ENCODE measurements at places on chromosomes 7 and 10. TPM values are rescaled to one million over a fixed set of nuclear protein-coding genes. Genes with fewer than 3 reads are reported as not detected.
A peak's percentile ranks its signal among the peaks of the same experiment; 100 is the strongest.

Gene USP54
- 20.2 TPM for total RNA-seq

Gene RBM33
- total RNA-seq, result 28.9 TPM

Gene ANKRD61
- not detected for total RNA-seq

Gene ACSM6
- total RNA-seq, result not detected

Gene SLC13A1
- total RNA-seq, result not detected

Gene SIRT1
- 16.6 TPM for total RNA-seq

Gene YWHAG
- total RNA-seq, result 93.7 TPM

Gene ABCC2
- 181 TPM for total RNA-seq

Gene SPDYE1
- not detected for total RNA-seq

Gene FXYD4
- not detected for total RNA-seq

Gene TRPV5
- total RNA-seq, result not detected

Gene GPR141
- total RNA-seq, result not detected

Gene CD36
- total RNA-seq, result 3.4 TPM

GRCh38 chr7:7630626-7631329, 9.8 kb upstream of the UMAD1 start:
- DNase-seq, result no peak

GRCh38 chr10:80132299-80133139, at the start of gene PLAC9:
Gene PLAC9 (plus strand): TSS chr10:80132730. CDS start chr10:80132763, 33 bp downstream.
- DNase-seq, result no peak

- DNase-seq, result no peak
Measured at GRCh38 chr7:158847451-158847866, 8.9 kb upstream of the DYNC2I1 start.

- peak; percentile 10 for DNase-seq
Measured at GRCh38 chr10:18238870-18239485, 98.8 kb downstream of the CACNB2 start.

DNA sequence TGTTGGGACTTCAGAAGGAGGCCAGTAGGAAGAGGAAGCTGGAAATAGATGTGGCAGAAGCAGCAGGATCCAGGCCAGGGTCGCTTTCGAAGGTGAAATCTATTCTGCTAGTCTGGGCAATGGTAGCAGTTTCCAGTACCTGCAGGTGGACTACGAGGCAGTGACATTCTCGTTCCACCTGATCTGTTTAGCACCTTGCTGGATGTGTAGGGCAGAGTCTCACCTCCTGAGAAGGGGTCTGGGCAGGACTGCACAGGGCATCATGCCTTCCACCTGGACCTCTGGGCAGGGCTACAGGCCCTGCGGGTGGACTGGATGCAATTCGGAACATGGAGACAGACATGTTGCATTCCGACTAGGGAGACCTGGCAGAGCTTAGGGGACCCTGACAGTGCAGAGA, 254.8 kb upstream of the ZNF32 start:
- no peak for DNase-seq

- no peak for DNase-seq
Measured at GRCh38 chr7:155374276-155375252, 76.9 kb downstream of the INSIG1 start.

GRCh38 chr7:76173566-76174205, 28.0 kb upstream of the SRRM3 start:
- DNase-seq, result no peak

- DNase-seq, result peak; percentile 37
Measured at GRCh38 chr7:75652788-75653187, 86.0 kb downstream of the HIP1 start.

DNA sequence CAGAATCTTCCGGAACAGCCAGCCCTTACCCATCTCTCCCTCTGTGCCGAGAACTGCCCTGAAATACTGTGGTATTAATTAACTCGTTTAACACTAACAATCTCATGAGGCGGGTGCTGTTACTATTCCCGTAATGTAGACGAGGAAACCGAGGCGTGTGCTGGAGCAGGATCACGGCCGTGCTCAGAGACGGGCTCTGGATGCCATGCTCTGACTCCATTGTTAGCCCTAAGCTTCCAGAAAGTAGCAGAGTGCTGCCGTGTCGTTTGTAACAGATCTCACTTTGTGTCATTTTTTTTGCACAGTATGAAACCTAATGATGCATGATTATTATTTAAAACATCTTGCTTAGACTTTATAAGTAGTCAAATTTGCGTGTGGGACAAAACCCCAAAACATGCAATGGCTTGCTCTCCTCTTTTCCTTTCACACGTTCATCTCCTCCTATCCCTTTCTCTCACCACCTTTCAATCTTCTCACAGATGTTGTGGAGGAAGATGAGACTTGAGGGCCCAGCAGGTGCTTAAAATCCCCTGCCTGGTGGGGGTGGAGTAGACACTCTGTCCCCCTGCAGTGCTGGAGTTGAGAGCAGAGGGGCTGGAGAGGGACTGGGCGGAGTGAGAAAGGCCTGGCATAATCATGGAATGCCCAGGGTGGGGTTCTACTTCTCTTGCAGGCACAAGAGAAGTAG, 482 bp upstream of the ACTR3C start:
- no peak for DNase-seq

DNA sequence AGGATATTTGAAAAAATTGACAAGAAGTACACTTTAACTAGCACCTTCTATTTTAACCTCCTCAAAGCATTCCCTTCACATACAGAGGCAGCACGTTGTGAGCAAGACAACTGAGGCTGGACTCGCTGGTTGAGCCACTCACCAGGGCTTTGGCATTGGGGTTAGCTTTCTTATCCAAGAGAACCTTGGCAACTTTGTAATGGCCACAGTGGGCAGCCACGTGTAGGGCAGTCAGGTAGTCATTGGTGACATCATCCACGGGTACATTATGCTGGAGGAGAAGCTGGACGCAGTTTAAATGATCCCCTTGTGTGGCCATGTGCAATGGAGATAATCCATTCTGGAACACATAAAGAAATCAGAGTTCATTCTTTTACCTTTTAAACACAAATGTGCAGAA, 181.8 kb downstream of the ANK3 start:
- no peak for DNase-seq

GRCh38 chr10:6542999-6543430, 37.1 kb downstream of the PRKCQ start:
- DNase-seq, result peak; percentile 2

DNA sequence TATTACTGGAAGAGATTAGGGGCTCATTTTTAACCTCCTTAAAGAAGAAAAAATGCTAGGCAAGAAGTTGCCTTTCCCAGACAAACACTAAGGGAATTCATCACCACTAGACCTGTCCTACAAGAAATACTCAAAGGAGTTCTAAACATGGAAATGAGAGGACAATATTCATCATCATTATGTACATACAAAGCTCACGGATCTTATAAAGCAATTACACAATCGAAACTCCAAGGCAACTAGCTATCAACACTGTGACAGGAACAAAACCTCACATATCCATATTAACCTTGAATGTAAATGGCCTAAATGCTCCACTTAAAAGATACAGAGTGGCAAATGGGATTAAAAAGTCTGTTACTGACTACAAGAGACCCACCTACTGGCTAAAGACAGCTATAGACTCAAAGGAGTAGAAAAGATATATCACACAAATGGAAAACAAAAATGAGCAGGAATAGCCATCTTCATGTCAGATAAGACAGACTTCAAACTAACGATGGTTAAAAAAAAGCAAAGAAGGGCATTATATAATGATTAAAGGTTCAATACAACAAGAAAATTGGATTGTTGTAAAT, 246.6 kb downstream of the ADRA2A start:
- DNase-seq, result peak; percentile 1

DNA sequence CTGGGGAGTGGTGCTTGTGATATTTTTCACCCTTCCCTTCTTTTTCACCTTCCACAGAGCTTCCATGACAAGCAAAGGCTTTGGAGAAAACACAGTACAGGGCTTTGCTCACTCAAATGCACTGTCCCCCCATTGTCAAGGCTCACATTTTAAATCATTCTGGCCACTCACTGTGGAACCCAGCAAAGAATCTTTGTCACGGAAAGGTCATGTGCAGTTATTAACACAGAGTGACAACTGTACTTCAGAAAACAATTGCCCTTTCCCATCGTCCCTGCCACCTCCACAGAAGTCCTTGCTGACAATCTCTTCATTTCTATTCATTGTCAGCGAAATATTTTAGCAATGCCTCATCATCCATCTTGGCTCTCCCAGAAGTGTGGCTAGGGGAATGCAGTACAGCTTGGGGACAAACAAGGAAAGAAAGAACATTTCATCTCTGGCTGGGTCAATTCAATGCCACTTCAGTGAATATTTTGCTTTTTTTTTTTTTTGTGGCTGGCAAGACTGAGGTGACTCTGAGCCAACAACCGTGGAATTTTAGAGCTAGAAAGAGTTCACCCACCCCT, 851.0 kb downstream of the KCNMA1 start:
- DNase-seq, result no peak

GRCh38 chr7:106891548-106892410, 26.7 kb downstream of the PIK3CG start:
- DNase-seq, result no peak

- DNase-seq, result no peak
Measured at GRCh38 chr10:51301644-51302043, 227.4 kb downstream of the PRKG1 start.

GRCh38 chr10:78813998-78814399, 254.8 kb upstream of the ZMIZ1 start:
- DNase-seq, result no peak

- DNase-seq, result no peak
Measured at GRCh38 chr7:137135654-137136350, 207.7 kb downstream of the PTN start.

DNA sequence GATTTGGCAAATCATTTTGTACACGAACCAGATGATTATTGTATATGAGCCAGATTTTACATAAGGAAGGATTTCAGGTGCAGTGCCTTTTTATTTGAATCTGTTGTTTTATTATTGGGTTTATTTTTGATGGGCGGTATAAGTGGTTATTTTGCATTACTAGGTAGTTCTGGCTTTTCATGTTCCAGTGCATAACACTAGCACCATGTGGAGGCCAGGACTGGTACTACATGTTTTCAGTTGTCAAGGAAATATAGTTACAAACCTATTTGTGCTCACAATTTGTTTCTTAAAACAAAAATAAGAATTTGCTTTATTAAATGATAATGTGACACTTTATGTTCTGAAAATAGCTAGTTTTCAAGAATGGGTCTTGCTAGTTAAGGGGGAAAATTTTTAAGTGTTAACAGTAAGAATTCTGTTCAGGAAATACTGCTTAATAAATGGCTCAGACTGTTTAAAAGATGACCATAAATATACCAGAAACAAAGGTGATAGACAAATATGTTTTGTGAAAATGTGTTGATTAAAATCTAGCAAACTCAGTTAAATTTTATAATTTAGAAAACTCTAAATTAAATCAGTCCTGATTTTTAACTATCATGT, 7.1 kb upstream of the SEMA3E start:
- DNase-seq, result peak; percentile 26

DNA sequence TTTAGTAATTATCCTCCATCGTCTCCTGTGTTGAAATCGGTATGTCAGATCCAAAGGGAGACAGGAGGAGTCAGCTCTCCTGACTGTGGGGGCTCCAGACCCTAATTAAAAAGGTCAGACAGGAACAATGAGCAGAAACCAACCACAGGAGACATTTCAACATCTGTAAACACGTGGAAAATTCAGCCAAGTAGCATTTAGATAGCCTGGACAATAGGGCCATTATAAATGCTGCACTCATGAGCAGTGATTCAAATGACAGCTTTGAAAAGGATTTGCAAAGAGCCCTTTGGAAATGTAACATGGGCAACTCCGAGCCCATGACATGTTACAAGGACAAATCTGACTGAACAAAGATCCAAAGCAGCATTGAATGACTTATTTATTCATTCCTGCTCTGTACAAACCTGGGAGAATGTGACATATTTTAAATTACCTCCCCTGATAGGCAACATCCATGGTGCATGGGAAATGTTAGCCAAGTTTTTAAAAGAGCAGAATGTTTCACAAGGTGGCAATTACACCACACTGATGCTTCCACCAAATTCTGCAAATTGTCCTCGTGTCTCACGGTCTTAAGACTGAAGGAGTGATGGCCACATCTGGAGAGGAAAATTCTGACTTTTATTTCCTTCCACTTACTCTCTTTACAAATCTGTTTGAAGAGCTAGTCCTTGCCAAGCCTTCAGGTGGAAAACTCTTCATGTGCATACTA, 113.3 kb upstream of the KMT2E start:
- DNase-seq, result peak; percentile 90

DNA sequence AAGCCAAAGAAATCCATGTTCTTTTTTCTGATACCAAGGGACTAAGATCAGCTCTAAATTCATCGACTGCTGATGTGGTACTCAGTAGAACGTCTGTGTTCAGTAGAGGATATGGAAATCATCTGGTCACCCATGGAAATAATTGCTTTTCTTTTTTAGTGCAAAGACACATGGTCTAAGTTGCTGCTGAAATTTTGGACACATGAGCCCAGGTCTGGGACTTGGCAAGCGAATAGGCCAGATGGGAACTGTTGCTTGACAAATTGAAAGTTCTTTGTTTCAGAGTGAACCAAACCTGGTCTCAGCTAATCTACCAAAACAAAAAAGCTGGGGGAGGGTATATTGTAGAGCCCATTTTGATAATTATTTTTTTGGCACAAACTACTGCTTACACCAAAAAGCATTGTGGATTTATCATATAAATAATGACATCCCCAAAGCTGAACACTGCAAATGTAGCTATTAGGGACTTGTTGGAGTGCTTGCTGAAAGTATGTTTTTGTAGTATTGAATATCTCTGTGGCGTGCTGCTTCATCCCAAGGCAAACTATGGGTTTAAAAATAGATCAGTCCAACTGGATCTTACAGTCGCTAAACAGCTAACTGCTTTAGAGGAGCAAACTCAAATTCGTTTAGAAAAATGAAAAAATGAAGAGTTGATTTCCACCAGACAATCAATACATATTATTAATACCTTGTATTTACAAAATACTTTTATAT, 144.7 kb downstream of the TRIL start:
- DNase-seq, result no peak

- DNase-seq, result no peak
Measured at GRCh38 chr10:71643904-71644303, 75.7 kb downstream of the C10orf105 start.

DNA sequence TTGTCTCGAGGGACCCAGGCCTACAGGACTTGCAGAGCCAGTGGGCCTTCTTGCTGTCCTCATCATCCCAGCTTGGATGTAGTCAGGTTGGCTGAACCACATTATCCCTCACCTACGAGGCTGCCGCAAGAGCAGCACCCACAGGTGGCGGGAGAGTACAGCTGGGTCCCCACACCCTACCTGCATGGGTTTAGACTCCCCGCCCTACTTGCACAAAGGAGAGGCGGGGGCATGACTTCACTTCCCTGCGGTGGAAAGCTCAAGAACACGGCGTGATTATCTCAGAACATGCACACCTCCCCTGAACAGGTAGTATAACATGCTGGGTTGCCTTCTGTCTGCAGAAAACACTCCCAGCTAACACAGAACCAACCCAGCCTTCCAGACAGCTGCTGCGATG, 57.5 kb downstream of the CTBP2 start:
- DNase-seq, result no peak

- DNase-seq, result no peak
Measured at GRCh38 chr10:123974406-123974805, 82.8 kb upstream of the CPXM2 start.

DNA sequence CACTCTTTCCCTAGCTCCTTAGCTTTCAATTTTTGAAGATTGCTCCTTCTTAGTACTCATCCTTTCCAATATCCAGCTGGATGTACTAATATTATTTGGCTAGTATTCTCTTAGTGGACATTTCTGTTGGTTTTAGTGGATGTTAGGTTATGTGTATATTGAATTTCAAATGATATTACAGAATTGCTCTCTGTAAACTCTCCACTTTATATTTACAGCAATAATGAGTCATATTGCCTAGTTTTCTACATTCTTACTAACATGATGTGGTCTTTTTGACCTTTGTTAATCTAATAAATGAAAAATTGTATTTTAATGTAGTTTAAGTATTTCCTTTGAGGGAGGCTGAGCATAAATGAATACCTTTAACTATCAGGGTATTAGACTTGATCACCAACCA, 69.4 kb downstream of the BICC1 start:
- no peak for DNase-seq

GRCh38 chr10:14656052-14656730, 118.5 kb downstream of the FAM107B start:
- DNase-seq, result no peak
